Fibroblast of the aortic adventitia (primary cell): ENCODE measurements at places on chromosomes 1 and 21. TPM values are rescaled to one million over a fixed set of nuclear protein-coding genes. Genes with fewer than 3 reads are reported as not detected.

DNA sequence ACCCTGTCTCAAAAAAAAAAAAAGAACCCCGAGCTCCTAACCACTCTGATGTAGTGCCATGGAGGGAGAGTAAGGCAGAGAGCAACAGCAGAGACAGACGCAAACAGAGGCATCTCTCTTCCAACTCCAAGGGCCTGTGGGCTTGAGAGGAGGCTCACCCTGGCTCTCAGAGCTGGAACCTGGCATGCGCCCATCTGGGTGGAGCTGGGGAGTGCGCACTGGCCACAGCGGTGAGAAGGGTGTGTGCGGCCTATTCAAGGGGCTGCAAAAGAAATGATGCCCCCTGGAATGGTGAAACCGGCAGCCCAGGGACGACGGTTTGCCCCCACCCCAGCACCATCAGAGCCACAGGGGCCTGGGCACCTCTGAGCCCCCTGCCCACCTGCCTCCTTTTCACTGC is 17.6 kb downstream of the COL8A2 start:
- peak; percentile 39 for DNase-seq

- peak; percentile 82 for DNase-seq
These were observed 53.0 kb downstream of the IER5 start for GRCh38 chr1:181141431-181141910.

GRCh38 chr21:29725025-29725736 is 214.6 kb downstream of the GRIK1 start:
- no peak for DNase-seq

DNA sequence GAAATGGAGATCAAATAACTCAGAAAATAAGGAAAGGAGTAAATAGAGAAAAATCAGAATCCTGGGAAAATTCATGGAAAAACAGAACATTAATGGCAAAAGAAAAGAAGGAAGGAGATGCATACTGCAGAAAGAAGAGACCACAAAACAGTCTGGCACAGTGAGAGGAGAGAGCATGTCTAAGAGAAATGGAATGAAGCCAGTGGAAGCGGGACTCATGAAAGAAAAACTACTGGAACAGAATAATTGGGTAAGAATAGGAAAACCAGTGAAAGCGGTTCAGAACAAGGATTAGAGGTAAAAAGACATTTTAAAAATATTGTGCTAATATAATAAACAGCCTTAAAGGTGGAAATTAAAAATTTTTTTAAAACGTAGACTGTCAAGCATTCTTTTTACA is 93.6 kb upstream of the GREM2 start:
- peak; percentile 81 for DNase-seq

Gene DOCK7
- total RNA-seq: 110 and 142 TPM in 2 replicates

GRCh38 chr1:41739061-41739955 is 179.4 kb downstream of the HIVEP3 start:
- peak; percentile 27 for DNase-seq

DNA sequence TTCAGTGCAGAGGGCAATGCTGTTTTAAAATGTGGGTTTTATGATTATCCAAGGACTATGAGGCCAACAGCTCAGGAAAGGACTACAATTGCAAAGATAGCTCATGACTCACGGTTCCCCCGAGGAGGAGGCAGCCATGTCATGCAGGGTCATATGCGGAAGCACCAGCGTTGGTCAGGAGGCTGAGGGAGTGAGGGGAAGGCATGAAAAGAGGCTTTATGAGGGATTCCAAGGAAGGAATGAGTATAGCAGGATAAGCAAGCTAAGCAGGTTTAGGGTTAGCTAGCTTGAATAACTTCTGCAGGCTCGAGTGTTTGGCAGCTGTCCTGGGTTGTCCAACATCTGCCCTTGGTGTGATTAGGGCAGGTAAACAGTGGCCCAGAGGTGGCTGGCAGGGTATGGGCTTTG is 495.1 kb downstream of the SETD4 start:
- DNase-seq: peak; percentile 89

GRCh38 chr21:35215870-35216269 is 166.8 kb upstream of the RUNX1 start:
- DNase-seq: no peak

DNA sequence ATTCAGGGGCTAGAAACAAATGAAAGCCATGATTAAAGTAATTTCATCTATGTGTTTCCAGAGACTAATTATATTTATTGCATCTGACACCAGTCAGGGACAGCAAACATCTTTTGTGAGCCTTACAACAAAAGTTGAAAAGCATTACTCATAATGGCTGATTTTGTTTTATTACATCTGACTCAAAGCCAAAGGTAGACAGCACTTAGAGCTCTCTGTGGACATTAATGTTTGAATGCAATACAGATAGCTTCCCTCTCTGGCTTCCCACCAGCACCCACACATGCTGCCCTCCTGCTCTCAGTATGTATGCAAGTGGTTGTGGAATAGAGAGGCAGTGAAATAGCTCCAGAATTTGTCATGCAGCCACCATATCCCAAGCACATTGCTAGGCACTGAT is 198.7 kb downstream of the SETD4 start:
- DNase-seq: no peak

- DNase-seq: no peak
These were observed 12.6 kb downstream of the MTF1 start for GRCh38 chr1:37846647-37847339.

Gene SLAMF7
- total RNA-seq: not detected in 2 replicates

DNA sequence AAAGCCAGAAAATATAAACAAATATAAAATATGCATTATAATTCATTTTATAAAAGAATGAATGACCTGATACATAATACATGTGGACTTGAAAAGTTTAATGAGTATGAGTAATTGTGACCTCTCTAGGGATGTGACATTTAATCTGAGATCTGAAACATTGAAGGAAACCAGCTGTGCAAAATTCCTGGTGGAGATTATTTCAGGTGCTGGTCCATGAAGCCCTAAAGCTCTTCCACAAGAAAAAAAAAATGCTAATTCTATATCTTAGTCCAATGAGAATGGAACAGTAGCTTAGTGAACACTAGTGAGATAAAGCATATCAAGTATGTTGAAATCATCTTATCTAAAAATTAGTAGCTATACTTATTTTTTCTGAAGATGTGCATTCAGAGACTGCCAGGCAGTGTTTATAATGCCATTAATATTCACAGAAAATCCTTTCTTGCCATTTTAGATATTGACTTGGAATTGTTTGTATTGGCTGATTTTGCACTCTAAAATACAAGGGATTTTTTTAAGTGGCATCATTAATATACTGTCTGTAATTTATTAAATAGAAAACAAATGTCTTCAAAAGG is 1485.9 kb downstream of the PLA2G4A start:
- DNase-seq: no peak

DNA sequence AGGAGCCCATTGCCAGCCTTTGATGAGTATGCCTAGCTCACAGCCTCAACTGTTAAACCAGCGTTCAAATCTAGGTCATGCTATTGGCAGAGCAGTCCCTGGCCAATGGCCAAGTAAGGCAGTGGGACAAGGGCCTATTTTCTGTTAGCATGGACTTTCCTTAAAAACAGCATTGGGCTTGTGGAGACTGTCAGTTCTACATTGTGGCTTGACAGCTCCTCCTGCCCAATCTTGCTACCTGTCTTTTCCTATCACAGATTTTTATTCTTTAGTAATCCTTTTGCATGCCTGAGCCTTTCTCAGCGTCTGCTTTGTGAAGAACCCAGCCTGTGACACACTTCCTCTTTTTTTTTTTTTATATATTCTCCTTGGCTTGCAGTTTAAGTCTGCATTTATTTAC is 56.4 kb downstream of the DIP2A start:
- peak; percentile 65 for DNase-seq

GRCh38 chr1:206098242-206098919 is 18.8 kb downstream of the AVPR1B start:
- no peak for DNase-seq

DNA sequence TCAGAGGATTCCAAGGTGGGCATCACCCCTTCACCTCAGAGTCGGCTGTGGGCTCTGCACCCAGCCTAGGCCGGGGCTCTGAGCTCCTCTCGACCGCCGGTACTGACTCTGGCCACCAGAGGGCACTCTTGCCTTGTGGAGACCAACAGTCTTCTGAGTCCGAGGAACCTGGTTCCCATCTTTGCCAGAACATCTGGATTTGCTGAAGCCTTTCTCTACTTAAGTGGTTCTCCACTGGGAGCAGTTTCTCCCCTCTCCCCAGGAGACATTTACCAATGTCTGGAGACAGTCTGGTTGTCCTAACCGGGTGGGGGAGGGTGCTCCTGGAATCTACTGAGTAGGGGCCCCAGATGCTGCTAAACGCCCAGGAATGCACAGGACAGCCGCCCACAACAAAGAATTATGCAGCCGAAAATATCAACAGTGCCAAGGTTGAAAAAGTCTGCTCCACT is 9.4 kb downstream of the ETV3L start:
- peak; percentile 95 for DNase-seq

Gene UBL4B
- total RNA-seq: not detected in 2 replicates

Gene GRIK3
- not detected in 2 replicates for total RNA-seq

Gene OR2T33
- total RNA-seq: not detected in 2 replicates

DNA sequence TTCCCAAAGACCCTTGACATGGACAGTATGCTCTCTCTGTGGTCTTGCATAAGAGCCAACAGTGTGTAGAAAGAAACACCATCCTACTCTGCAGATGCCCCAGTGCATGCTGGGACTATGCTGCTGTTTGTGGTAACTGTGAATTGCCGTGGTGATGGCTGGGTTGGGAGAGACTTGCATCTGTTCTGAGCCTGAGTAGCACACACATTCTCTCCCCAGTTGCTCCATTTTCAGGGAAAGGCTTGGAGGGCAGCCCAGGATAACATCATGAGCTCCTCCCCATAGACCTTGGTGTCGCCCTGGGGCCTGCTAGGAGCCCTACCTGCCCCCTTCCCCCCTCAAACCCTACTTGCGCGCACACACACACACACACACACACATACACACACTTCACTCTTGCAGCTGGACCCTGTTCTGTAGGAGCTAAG is 120.9 kb upstream of the IPO9 start:
- DNase-seq: peak; percentile 73

- DNase-seq: no peak
These were observed 981 bp downstream of the CLDN14 start for GRCh38 chr21:36478941-36479340.

GRCh38 chr1:41455479-41456332 is 28.8 kb downstream of the EDN2 start:
- DNase-seq: peak; percentile 34

Gene S100A7
- total RNA-seq: not detected in 2 replicates

Gene ATP1A1
- total RNA-seq: 95.0 and 126 TPM in 2 replicates

DNA sequence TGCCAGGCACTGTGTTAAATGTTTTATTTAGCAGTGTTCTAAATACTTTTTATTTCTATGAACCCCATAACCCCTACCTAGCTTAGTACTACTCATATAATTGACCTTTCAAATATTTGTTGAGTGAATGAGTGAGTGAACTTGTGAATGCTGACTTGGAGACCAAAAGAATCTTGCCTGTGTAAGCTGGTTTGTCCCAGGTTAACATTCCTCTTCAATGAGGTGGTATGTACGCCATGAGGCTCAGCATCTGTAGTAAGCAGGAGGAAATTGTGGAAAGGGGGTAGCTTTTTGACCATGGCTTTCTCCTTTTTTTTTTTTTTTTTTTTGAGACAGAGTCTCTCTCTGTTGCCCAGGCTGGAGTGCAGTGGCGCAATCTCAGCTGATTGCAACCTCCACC is 14.6 kb downstream of the MED18 start:
- no peak for DNase-seq

Gene SLC25A24
- total RNA-seq: 44.2 and 63.8 TPM in 2 replicates

DNA sequence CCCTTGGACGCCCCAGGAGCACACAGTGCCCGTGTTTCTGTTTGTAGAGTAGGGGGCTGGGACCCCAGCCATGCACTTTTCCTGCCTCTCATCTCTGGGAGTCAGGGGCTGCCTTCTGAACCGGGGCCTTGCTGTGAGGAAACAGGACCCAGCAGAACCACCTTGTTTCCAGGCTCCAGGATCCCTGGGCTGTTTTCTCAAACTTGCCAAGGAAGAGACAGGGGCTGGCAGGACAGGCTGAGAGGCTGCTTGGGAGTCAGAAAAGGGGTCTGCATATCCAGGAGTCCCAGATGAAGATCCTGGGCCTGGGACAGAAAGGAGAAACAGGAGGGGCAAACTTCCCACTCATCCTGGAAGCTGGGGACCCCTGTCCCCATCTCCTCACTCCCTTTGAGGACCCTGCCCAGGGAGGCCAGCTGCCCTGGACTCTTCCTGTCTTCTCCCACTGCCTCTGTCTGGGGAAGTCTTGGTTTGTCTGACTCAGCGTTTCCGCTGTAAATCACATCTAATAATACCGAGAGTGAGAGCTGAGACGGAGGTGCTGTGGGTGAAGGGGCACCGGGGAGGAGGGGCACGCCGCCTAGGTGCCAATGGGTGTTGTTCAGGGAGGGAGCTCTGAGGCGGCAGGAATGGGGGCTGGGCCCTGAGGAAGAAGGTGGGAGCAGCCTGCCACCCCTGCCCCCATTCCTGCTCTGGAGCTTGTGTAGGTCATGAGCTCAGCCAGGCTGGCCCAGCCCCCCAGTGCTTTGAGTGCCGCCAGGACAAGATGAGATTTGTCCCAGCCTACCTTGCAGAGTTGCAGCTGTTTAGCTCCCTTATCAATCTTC is 16.7 kb downstream of the POU3F1 start:
- peak; percentile 56 for DNase-seq

DNA sequence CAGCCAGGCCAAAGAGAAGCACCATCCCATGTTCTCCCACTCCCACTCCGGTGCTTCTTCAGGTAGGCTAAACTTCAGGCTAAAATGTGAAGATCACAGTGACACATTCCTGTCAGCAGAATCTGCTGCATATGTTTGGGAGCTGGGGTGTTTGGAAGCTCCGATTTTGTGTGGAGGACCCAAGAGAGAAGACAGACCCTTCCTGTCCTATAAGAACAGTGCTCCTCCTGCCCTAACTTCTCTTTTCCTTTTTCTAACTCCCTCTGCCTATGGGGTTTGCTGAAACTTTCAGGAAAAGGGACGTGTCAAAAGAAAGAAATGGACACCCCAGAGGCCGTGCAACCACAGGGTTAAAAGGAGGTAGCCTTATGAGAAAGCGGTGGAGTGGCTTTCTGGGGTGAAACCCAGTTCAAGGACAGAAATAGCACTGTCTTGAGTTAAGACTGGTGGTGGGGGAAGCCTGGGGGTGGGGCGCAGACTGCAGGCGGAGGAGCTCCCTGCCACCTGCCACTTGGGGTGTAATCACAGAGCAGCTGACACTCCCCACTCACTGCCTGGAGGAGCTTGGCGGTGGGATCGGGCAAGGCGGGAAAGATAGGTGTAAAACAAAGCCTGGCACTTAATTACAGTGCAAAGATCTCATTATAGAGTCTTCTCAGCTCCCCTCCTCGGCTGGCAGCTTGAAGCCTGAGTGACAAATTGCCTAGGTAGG is 645 bp upstream of the TLR5 start:
- no peak for DNase-seq

Gene PDE9A
- total RNA-seq: not detected in 2 replicates

DNA sequence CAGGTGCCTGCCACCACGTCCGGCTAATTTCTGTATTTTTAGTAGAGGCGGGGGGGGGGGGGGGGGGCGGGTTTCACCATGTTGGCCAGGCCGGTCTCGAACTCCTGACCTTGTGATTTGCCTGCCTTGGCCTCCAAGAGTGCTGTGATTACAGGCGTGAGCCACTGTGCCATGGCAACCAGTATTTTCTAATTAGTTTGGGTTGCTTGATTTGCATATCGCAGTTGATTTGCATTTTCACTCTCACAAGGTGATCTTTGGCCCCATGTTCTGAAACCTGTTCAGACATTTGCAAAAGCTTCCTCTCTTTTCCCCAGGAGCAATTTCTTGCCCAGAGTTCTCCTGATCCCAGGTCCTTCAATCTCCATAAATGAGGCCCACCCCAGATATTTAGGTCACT is 1.7 kb downstream of the TOR3A start:
- no peak for DNase-seq

GRCh38 chr1:43978551-43979260 is at the start of gene B4GALT2:
TSS of gene B4GALT2 (plus strand) at chr1:43979210. CDS start at chr1:43981161, 1,951 bp downstream.
- no peak for DNase-seq
